ENCODE measurements at places on chromosomes 11 and 22. TPM values are rescaled to one million over a fixed set of nuclear protein-coding genes. Genes with fewer than 3 reads are reported as not detected.

SLC17A6 gene
- total RNA-seq, result not detected

GRCh38 chr11:131478341-131478740 lies 107.9 kb downstream of the NTM start:
- DNase-seq, result no peak

DNA sequence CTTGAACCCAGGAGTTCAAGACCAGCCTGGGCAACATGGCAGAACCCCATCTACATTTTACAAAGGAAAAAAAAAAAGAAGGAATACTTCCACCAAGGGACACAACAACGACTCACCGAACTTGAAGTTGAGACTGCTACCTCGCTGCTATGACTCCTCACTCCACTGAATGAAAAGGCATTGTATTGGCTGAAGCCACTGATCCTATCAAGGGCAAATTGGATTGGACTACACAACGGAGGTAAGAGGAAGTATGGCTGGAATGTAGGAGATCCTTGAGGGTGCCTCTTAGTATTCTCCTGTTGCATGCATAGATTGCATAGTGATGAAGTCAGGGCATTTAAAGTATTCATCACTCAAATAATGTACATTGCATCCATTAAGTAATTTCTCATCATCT lies 97.9 kb downstream of the CWF19L2 start:
- no peak for DNase-seq

- no peak for DNase-seq
Measured at GRCh38 chr22:40216041-40216756, 38.5 kb downstream of the TNRC6B start.

DNA sequence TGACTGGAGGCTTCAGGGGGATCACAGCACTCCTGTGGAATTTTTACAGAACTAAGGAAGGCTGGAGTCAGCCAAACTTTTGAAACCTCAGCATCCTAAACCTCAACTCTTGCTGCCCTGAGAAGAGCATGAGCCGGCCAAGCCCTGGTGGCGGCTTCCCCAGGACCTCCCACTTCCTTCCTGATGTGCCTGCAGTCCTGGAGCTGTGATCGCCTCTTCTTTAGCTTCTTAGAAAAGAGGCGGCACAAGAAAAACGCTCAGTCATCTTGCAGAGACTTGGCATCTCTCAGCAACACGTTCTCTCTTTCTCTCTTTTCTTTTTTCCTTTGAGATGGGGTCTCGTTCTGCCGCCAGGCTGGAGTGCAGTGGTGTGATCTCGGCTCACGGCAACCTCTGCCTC lies 40.4 kb upstream of the AMPD3 start:
- DNase-seq, result peak; percentile 91

- DNase-seq, result peak; percentile 86
Measured at GRCh38 chr11:68855205-68855981, 13.7 kb upstream of the CPT1A start.

GRCh38 chr11:74550991-74551753 lies 41.2 kb upstream of the POLD3 start:
- DNase-seq, result no peak

DNA sequence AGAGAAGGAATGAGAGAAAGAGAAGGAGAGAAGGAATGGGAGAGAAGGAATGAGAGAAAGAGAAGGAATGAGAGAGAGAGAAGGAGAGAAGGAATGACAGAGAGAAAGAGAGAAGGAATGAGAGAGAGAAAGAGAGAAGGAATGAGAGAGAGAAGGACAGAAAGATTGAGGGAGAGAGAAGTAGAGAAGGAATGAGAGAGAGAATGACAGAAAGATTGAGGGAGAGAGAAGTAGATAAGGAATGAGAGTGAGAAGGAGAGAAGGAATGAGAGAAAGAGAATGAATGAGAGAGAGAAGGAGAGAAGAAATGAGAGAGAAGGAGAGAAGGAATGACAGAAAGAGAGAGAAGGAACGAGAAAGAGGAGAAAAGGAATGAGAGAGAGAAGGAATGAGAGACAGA lies 34.1 kb upstream of the APOL5 start:
- no peak for DNase-seq
